Astrocyte (in vitro differentiated cells and primary cell): ENCODE measurements at places on chromosomes 1 and 21. TPM values are rescaled to one million over a fixed set of nuclear protein-coding genes. Genes with fewer than 3 reads are reported as not detected.

- DNase-seq = peak; percentile 90
Measured at GRCh38 chr1:115239426-115239825, 98.6 kb downstream of the NGF start.

DNA sequence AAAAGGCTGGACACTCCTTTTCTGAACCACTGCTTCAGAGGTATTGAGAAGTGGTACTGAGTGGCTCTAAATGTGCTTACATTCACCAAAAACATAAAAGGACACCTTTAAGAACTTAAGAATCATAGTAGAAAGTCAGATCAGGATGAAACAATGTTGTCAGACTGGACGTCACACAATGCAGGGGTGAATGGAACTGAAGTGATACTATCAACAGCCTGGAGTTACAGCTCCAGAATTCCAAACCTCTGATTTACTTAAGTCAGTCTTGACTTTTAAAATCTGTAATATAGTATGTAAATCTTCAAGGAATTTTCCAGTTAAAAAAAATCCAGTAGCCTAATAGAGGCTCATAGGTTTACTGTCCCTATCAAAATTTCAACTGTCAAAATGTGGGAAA lies 19.3 kb downstream of the ELK4 start:
- no peak for DNase-seq

GRCh38 chr1:178552856-178553255 lies 39.9 kb downstream of the TEX35 start:
- no peak for DNase-seq

- DNase-seq = no peak
Measured at GRCh38 chr1:242856289-242856688, 331.8 kb upstream of the PLD5 start.

GRCh38 chr1:43274125-43274803 lies 4.5 kb downstream of the TMEM125 start:
- peak; percentile 15 for DNase-seq

Gene UBXN10
- total RNA-seq = 0.09 and 0.19 TPM in 2 replicates

Gene IFNLR1
- 0.94 and 1.5 TPM in 2 replicates for total RNA-seq

Gene AVPR1B
- not detected in 2 replicates for total RNA-seq
